NK-92 treated with Interleukin-12 subunit alpha and Interleukin-12 subunit beta, amount 100 ng/mL, for 24 hours (cell line): ENCODE measurements at places on chromosomes 5 and 9.

DNA sequence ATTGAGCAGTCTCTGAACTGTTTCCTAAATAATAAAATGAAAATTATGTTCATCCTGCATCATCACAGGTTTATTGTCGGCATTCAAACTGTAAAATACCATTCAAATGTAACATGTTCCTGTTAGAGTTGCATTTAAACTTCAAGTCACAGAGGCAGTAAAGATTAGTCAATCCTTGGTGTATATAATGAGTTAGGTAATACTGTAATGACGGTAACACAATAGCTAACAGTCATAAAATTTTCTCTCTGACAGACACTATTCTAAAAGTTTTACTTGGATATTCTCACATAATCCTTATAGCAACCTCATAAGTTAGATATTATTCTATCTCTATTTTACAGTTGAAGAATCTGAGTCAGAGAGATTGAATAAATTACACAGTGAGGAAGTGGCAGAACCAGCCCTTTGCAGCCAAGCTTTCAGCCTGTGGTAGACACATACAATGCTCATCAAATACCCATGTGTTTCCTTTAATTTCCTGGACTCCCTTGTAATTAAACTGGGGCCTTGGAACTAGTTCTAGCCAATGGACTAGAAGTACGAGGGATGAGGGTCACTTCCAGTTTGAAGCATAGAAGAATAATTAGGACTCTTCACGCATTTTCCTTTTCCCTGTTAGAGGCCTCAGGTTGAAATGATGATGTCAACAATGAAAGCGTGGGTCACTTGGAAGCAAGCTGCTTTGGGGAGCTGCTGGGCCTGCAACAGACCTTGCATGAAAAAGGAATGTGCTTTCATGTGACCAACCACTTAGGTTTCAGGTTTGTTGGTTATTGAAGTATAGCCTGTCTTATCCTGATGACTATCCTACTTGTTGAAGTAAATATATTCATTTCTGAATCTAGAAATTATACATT, 12.3 kb upstream of the CAST start:
- no peak for DNase-seq

GRCh38 chr9:89309608-89310474, 1.2 kb upstream of the CKS2 start:
- DNase-seq = no peak

DNA sequence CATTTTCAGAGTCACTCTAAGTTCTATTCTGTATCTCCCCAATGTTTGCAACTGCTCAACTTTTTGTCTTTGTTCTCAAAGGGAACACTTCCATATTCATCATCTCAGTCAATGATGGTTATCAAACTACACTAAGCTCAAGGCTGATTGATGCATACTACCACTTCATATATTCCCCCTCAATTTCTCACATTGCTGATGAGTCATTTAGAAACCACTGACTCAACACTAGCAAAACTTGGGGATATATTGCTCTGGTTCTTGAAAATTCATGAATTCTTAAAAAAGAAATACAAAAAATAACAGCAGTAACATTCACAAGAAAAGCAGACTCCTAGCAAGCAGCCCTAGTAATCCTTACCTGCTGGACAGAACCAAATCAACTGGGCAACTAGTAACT, 52.2 kb downstream of the ABHD17B start:
- no peak for DNase-seq

DNA sequence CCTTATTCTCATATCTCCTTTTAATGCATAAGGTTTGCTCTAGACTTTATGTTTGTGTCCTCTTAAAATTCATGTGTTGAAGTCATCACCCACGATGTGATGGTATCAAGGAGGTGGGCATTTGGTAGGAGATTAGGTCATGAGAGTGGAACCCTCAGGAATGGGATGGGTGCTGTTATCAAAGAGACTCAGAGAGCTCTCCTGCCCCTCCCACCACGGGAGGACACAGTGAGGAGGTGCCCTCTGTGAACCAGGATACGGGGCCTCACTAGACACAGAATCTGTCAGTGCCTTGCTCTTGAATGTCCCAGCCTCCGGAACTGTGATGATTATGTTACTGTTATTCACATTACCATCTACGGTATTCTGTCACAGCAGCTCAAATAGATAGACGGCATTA, 359.0 kb downstream of the IRX1 start:
- DNase-seq = no peak

- DNase-seq = no peak
Observed at GRCh38 chr9:124450241-124450924, at the start of gene ADGRD2. Gene ADGRD2, plus strand, starts transcription at chr9:124450451. Its CDS starts 1,216 bp downstream, at chr9:124451667.

DNA sequence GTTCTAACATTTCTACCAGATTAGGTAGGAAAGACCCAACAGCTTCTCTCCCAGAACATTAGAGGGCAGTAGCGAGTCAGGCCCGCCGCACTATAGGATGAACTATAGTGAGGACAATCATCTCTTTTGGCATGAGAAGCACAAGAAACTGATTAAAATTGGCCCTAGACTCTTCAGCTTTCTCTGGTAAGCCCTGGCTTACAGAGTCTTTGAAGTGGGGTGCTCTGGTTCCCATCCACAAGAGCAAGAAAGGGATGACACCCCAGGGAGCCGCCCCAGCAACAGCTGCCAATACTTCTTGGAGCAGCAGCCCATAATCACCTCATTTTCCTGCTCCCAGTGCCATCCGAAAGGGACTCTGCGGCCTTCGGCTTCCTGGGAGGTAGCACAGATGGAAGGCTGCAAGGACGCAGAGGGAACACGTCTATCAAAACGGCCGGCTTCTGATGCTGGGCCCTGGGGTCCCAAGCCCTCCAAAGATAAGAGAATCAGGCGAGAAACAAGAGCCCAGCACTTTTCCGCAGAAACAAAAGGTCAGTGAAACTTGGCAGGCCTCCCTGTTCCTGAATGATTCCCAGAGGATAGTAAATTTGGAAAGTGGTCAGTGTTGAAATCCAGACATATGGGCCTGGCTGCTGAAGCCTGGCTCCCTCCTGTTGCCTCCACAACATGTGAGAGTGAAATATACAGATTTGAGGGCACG, 69.3 kb downstream of the HSD17B3 start:
- no peak for DNase-seq

DNA sequence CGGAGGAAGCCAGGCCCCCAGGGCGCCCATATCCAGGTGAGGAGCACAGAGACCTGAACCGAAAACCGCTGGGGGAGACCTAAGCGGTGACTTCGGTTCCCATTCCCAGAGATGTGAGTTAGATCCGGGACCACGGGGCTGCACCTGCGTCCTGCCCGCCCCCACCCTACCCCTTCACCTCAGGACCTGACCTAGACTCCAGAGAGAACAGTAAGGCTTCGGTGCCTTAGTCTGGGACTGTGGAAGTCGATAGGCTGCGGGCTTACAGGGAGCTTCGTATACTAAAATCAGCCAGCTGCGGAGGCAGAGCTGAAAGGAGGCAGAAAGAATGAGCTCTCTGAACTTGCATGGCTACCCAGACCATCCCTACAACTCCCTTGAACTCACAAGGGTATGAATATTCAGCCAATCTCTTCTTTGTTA, 518 bp upstream of the FAM13B start:
- DNase-seq = no peak

GRCh38 chr5:3809455-3809854, 213.8 kb downstream of the IRX1 start:
- no peak for DNase-seq

GRCh38 chr5:158013303-158013702, 154.4 kb upstream of the CLINT1 start:
- no peak for DNase-seq

DNA sequence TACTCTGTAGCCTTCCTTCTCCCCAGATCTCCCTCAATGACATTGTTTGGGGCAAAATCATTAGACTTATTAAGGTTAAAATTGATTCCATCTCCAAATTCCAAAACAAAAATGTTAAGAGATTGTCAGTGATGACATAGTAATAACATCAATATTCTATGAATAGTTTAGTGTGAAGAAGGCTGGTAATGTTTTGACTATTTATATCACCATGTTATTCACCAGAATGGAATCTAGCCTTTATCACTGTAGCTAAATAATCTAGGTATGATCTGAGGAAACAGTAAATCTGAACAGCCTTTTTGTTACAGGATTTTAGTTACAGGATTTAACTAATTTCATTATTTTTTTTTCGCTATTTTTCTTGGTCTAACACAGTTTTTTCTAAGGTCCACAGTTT, 929 bp upstream of the PLPP6 start:
- no peak for DNase-seq

DNA sequence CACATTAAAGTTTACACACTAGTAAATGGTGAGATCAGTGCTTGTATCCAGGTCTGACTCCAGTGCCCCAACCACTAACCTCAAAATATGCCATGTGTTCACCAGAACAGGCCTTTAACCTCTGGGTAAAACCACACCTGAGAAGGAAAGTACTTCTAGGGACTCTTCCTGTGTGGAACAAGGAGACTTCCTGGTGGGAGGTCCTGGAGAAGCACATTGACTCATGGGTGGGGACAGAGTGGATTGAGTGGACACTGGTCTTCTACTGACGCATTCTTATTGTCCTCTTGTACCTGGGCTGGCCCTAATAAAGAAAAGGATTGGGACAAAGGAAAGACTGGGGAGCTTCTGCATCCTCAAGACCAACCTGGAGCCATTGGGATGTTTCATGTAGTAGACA, 43.4 kb downstream of the ANGPTL2 start:
- no peak for DNase-seq

DNA sequence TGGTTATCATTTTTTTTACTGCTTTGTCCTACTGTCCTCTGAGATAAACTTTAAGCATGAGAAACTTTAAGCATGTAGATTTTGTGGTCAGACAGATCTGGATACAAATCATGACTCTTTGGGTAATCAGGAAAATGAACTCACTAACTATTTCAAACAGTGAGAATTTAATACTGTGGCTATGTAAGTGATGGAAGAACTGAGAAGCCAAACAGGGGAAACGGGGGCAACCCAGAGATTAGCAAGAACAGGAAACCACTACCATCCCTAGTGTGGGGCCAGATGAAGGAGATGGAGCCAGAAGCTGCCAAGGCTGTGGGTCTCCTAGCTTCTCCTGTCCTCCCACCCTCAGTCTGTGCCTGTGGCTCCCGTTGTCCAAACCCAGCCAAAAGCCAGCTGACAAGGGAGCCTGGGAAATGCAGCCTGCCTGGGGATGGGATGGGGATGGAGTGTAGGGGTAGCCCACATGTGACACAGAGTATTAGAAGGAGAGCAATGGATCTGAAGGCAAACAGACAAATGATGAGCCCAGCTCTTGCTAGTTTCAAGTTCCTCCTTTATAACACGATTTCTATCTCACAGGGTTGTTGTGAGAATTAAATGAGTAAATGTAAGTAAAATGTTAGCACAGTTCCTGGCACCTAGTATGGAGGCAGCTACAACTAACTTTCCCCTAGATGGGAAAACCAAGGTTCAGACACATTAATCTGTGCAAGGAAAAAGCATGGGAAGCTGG, 27.7 kb upstream of the CDC23 start:
- no peak for DNase-seq

DNA sequence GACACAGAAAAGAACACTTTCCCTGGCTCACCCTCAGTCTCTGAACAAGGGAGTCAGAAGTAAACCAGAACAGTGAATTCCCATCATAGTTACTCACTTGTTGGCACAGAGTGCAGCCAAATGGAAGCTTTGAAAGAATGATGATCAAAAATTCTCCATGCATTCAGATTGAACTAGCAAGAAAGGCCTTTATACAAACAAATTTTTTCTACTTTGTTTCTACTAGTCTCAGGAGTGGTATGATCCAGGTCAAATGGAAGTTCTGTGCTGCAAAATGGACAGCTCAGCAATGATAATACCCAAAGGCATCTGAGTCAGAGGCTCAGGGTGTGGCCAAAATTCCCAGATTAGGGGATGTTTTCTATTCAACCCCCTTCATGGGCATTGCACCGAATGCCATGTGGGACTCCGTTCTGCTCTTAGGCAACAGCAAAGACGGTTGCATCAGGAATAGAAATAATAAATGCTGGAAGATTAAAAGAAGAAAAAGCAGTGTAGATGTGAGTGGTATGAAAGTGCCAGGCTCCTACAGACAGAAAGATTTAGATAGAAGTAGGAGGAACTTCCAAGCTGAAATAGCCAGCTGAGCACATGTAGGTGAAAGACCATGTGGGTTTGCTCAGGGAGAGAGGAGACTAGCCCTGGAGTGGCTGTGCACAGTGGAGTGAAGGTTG, 24.0 kb upstream of the ASPN start:
- no peak for DNase-seq

GRCh38 chr9:91494751-91495150, 71.1 kb upstream of the NFIL3 start:
- DNase-seq = no peak

- no peak for DNase-seq
Observed at GRCh38 chr5:112974901-112975300, 1.7 kb upstream of the DCP2 start.

- DNase-seq = no peak
Observed at GRCh38 chr9:96564217-96564616, 55.4 kb downstream of the CDC14B start.

- DNase-seq = no peak
Observed at GRCh38 chr5:172952034-172952511, 7.2 kb upstream of the RPL26L1 start.

DNA sequence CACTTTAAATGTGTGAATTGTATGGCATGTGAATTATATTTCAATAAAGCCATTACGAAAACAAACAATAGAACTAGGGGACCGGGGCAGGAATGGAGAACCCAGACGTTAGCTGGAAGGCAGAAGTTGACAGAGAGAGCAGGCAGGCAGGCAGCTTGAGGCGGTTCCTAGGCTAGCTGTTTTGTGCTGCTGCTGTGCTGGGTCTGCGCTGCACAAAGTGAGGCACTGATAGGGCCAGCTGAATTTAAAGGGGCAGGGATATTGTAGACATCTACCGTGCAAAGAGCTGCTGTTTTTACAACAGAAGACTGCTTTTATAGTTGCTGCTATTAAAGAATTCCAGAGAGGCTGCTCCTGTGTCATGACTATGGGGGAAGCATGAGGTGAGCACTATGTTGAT, 21.6 kb upstream of the MIER3 start:
- DNase-seq = no peak

DNA sequence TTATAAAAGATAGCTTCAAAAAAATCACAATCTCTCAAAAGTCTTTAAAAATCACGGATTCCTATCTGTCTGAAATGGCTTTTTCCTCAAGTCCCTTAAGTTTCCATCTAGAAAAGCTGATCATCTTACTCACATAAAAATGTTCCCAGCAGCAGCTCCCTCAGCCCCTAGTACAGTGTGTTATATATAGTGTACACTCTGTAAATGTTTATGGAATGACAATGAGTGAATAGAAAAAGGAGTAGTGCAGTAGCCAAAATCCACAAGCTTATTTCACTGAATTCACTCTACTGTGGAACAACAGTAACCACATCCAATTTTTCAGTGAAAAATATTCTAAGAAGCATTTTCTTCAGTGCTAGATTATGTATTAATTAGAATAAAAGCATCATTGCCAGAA, 609.4 kb downstream of the DTWD2 start:
- no peak for DNase-seq
